ENCODE measurements at places on chromosomes 2 and 18.

DNA sequence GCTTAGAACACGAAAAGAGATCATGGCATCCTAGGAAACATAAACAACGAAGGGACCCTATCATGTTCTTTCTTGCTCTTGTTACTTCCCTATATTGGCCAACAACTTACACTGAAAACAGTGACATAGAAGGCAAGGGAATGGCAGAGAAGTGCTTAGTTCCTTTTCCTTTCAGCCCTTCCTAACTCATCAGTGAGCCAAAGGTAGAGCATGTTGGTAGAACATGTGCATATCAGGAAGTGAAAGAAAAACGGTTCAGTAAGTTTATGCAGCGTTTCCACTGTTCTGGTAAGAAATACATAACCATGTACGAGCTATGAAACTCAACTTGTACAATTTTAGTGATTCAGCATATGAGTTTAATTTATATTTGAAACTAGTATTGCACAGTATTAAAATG lies 21.7 kb downstream of the AKAIN1 start:
- no peak for DNase-seq

- DNase-seq = peak; percentile 43
Observed at GRCh38 chr2:205273627-205274026, 408.7 kb upstream of the NRP2 start.

- no peak for DNase-seq
Observed at GRCh38 chr2:54539683-54540082, 83.6 kb downstream of the SPTBN1 start.

GRCh38 chr2:223101340-223102039 lies 49.5 kb downstream of the KCNE4 start:
- DNase-seq = peak; percentile 52

- no peak for DNase-seq
Observed at GRCh38 chr2:75549401-75550253, 11.1 kb downstream of the EVA1A start.

DNA sequence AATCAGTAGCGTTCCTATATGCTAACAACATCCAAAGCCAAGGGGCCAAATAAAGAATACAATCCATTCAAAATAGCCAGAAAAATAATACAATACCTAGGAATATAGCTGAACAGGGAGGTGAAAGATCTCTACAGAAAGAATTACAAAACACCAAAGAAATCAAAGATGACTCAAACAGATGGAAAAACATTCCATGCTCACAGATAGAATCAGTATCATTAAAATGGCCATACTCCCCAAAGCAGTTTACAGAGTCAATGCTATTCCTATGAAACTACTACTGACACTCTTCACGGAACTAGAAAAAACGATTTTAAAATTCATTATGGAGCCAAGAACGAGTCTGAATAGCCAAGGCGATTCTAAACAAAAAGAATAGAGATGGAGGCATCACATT lies 57.4 kb downstream of the CCBE1 start:
- no peak for DNase-seq

- DNase-seq = no peak
Observed at GRCh38 chr2:218993345-218994315, at the start of gene CRYBA2. TSS of gene CRYBA2 (minus strand) at chr2:218993422. CDS start at chr2:218993176, 246 bp downstream.

- DNase-seq = peak; percentile 61
Observed at GRCh38 chr2:235021752-235022151, 69.9 kb downstream of the SH3BP4 start.

DNA sequence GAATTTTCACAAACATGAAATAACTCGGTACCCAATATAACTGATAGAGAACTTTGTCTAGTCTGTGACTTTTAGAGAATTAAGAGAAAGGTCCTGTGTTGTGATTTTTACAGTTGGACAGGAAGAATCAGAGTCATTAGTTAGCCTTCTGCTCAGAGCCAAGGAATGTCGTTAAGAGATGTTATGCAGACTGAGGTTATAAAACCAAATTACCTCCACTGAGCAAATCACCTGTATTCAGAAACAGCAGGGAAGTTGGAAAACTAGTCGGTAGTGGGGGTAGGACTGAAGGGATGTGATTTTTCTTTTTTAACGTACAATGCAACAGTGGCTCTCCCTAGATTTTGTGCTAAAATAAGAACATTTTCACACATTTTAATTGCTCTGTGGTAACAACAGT lies 18.5 kb downstream of the TANK start:
- DNase-seq = no peak

DNA sequence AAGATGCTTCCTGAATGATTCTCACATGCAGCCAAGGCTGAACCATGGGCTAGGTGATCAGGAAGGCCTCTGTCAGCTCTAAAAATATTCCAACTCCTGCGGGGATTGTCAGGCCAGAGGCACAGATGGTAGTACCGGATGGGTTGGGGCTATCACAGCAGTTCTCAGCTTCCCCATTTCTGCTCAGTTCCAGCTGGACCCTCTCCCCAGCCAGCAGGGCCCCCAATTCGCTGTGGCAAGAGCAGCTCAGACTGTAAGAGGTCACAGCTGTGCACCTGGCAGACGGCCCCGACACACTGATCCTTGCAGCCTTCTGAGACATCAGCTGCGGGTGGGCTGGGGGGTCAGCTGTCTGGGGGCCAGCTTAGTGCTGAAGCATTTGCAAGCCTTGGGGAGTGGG lies 43.6 kb upstream of the TCF7L1 start:
- DNase-seq = no peak

DNA sequence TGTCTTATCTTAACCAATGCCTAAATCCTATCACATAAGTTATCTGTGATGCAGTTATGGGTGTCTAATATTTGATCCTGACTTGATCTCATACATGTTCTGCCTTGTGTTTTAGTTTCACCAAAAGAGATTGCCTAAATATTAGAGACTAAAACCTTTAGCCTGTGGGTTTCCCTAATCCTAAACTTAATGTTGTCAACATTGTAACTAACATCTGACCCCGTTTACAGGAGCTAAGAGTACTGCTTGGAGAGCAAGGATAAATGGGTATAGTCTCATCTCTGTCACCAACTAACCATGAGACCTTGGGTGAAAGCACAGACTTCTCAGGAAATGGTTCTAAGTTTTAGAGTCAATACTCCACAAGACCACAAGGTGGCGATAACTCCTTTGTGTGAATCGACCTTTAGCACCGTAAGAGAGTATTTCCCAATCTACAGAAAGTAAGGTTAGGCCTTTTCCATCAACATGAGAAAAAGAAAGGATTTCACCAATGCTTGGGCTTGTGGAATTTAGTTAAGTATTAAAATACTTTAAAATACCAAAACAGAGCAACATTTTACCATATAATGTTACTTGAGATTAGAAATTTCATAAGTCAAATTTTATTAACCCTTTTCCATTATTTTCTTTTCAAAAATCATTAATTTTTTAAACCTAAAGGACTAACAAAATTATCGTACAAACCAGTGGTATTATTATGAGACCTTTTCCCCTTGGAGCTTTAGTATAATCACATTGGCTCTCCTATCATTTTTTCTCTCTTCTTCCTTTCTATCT lies 60.5 kb downstream of the G6PC2 start:
- peak; percentile 18 for DNase-seq

GRCh38 chr2:100470898-100471514 lies 724 bp downstream of the NMS start:
- DNase-seq = no peak

DNA sequence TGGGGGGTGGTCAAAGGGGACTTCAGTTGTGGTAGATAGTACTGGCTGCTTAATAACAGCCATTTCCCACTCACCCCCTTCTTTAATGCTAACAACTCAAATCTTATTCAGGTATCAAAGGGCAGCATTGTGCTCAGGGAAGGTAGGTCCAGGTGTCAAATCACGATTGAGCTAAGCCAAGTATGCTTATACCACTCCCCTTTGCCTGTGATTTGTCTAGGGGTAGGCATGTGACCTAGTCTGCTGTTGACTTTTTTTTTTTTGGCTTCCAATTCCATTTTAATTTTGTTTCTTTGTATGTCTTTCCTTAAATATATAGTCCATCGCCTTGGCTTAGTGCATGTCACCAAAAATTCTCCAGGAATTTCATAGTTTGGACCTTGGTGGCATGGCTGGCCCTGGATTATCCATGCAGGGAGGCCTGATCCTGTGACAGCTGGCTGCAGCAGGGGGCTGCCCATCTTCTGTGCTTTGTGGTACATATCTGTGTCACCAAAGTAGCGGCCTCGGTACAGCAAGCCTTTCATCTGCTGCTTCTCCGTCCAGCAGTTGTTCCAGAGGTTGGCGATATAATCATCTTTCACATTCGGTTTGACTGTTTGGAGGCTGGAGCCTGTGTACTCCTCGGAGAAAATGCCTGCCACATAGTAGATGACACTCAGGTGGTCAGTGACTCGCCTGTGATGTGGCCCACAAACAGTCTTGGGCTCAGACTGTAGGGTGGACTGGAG lies 68.1 kb upstream of the SPRED2 start:
- DNase-seq = no peak

DNA sequence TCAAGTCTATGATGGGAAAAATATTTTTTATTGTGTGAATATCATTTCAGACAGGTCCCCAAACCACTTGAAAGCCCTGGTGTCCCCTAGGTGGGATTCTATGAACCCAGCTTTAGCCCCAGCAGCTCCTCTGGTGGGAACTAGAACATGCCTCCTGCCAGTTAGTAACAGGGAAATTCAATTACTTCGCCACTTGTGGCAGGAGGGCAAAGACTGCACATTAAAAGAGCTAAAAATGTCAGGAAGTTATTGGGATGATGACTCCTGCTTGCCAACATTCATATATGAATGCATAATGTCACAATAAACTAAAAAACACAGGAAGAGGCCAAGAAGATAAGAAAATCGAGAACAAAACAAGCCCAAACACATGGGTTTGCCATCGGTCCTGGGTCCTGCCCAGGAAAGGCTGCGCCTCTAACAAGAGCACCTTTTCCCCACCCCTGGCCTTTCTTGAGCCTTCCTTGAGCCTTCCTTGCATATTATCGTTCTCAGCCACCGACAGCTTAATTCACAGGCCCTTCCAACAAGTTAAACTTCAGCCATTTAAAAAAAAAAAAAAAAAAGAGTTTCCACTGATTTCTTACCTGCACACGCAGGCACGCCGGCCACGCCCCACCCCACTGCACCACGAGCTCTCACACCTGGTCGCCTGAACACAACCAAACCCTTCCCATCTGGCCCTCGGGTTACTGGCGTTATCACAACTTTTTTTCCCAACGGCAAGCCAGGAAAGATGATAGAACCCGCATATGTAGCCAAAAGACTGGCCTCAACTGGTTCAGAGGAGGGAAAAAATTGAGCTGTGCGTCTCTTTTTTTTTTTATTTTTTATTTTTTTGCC lies 23.4 kb downstream of the BCL11A start:
- no peak for DNase-seq

GRCh38 chr18:55484773-55485172 lies 103.2 kb downstream of the TCF4 start:
- no peak for DNase-seq

DNA sequence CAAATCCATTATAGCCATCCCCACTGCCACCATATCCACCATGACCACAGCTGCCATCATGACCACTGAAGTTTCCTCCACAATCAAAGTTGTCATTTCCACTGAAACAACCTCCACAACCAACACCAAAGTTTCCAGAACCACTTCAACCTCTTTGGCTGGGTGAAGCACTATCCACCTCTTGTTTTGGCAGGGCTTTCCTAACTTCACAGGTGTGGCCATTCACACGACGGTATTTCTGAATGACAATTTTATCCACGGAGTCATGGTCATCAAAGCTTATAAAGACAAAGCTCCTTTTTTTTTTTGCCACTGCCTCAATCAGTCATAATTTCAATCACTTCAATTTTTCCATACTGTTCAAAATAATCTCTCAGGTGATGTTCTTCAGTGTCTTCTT lies 89.8 kb upstream of the UGP2 start:
- DNase-seq = no peak

Measured in epithelial cell of prostate (primary cell).